CD4-positive, alpha-beta T cell treated with Interleukin-4 for 4 hours (primary cell): ENCODE measurements at places on chromosomes 4 and X.
A peak's percentile ranks its signal among the peaks of the same experiment; 100 is the strongest.

DNA sequence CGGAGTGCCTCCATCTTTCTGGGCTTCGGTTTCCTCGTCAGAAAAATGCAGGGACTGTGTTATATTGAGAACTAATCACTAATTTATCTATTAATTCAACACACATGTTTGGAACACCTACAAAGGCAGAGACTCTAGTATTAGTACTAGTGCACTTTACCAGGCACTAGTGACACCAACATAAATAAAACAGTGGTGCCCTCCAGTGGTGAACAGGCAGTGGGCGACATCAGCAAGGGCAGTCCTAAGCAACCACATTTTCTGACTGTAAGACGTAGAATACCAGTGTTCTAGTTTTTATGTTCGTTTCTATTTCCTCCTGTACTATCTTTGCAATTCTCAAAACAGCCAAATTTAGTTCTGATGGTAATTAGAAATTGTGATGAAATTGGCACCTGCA lies 69.1 kb upstream of the UCP1 start:
- DNase-seq = peak; percentile 23

- no peak for DNase-seq
Observed at GRCh38 chr4:102439812-102440211, 61.3 kb upstream of the NFKB1 start.

GRCh38 chrX:46681849-46682248 lies 77.1 kb downstream of the SLC9A7 start:
- DNase-seq = no peak

- no peak for DNase-seq
Observed at GRCh38 chr4:73744203-73744602, 3.8 kb downstream of the CXCL8 start.

GRCh38 chrX:71111141-71111843 lies at the start of gene IL2RG:
Gene IL2RG, minus strand, starts transcription at chrX:71111577. Its CDS starts 38 bp downstream, at chrX:71111539.
- DNase-seq = peak; percentile 92

DNA sequence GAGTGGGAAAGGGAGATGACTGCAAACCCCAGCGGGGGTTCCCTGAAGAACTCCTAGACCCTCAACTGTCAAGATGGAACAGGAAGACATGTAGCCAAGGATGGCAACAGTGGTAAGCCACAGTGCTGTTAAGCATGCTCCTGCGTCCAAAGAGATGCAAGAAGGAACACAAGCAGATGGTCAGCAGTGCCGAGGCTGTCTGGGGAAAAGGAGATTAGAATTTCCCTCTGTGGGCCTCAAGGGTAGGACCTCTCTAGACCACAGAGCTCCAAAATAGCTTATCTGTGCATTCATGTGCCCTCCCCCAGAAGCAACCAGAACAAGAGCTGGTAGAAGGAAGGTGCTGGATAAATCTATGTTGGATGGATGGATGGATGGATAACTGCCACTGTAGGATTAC lies 82.0 kb upstream of the CPEB2 start:
- no peak for DNase-seq

GRCh38 chr4:99843413-99843812 lies 26.8 kb downstream of the DAPP1 start:
- DNase-seq = no peak

GRCh38 chr4:185837415-185838103 lies 25.6 kb upstream of the SORBS2 start:
- no peak for DNase-seq

GRCh38 chrX:106670631-106671030 lies 55.9 kb upstream of the RNF128 start:
- DNase-seq = no peak

- DNase-seq = no peak
Observed at GRCh38 chr4:31408121-31408520, 688.0 kb downstream of the PCDH7 start.

DNA sequence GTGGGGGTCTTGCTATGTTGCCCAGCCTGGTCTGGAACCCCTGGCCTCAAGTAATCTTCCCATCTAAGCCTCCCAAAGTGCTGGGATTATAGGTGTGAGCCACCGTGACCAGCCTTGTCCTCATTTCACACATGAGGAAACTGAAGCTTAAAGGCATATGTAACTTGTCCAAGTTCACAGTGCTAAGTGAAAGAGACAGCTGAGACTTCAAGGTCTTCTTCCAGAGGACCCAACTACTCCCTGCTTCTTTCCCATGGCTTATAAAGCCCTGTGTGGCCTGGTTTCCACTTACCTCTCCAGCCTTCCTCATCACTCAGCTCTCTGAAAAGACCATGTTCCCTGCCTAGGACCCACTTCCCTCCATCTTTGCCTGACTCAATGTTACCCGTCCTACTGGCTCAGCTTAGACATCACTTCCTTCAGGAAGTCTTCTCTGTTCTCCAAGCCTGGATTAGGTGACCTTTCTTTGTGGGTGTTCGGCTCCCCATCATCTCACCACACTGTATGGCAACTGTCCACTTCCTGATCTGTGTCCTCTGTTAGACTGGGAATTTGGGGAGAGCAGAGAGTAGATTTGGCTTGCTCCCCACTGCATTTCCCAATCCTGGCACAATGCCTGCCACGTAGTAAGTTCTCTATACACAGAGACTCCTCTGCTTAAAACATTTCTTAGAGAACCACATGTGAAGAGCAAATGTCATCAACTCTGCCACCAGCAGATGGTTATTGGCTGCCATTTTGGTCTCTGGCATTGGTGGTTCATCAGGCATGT lies 30.4 kb upstream of the LAMP2 start:
- no peak for DNase-seq

- no peak for DNase-seq
Observed at GRCh38 chr4:138540056-138540800, 298.1 kb upstream of the SLC7A11 start.

- no peak for DNase-seq
Observed at GRCh38 chr4:25343671-25344070, 31.1 kb downstream of the ZCCHC4 start.

DNA sequence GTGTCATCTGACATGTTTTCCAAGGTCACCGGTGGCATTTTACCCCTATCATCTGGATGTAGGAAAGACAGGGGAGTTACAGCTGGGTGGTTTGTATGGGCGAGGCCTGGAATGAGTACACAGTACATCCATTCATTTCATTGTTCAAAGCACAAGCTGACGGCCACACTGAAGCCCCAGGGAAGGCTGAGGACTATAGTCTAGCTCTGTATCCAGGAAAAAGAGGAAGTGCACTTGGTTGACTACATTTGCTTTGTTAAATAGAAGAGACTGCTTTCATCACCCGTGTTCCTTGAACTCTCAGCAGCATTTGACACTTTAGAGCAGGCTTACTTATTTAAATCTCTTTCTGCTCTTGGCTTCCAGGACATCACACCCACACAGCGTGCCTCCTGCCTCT lies 1041.0 kb upstream of the TENM3 start:
- no peak for DNase-seq

- DNase-seq = peak; percentile 87
Observed at GRCh38 chrX:153724252-153725038, at the start of the genes ABCD1 and BCAP31. Gene ABCD1, plus strand, starts transcription at chrX:153724856. Its CDS starts 411 bp downstream, at chrX:153725267. Gene BCAP31, minus strand, starts transcription at chrX:153724387. Its CDS starts 1,143 bp downstream, at chrX:153723244.

DNA sequence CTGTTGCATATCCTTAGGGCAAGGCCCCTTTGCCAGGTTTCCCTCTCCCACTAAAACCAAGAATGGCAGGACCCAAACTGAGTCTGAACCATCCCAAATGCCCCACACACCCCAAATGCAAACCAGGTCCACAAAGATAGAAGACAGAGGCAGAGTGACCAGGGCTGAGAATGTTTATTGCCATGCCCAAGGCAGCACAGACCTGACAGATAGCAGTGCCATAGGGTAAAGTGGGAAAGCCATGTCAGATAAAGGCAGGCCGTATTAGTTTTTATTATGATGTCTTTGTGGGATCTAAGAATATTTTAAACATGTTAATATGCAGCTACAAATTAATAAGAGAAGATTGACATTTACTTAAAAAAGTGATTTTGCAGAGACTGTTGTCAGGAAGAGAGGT lies 29.6 kb upstream of the MND1 start:
- DNase-seq = no peak

GRCh38 chr4:184306949-184307348 lies 89.3 kb upstream of the ENPP6 start:
- DNase-seq = no peak

DNA sequence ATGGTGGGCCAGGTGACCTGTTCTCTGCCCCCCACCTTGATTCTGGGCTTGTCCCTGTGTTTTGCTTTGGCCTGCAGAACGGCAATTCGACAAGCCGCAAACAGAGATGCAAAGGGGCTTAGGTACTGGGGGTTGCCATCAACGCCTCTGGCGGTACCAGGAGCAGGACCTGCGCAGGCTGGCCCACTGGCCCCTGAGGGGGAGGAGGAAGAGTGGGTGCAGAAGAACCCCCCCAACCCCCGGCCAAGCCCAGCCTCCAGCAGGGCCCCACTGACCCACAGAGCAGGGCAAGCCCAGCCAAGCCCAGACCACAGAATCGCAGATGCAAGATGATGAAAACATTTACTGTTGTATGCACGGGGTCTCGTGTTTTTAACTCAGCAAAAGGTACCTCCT lies 89.4 kb downstream of the PPP2R2C start:
- DNase-seq = no peak

GRCh38 chr4:83189631-83190136 lies 75.2 kb upstream of the PLAC8 start:
- DNase-seq = no peak

GRCh38 chr4:143339497-143339896 lies 2.8 kb downstream of the GAB1 start:
- DNase-seq = no peak

GRCh38 chr4:121674696-121675095 lies 22.1 kb downstream of the ANXA5 start:
- no peak for DNase-seq

DNA sequence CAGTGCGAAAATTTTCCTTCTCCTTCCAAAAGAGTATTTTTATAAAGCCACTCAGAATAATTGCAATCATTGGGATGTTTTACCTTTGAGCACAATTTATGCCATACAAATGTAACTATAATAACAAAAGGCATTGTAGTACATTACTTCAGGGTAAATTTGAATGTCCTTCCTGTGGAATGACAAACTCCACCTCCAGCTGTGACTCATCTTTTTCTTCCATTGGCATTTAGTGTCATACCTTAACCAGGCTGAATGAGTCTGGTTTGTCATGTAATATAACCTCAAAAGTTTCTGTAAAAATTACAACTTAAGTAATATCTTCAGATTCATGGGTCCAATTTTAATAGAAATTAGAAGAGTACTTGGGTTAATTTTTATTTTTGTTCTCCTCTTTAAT lies 93.3 kb downstream of the TMEM47 start:
- no peak for DNase-seq

GRCh38 chr4:152115794-152116193 lies 355.0 kb upstream of the GATB start:
- peak; percentile 57 for DNase-seq

DNA sequence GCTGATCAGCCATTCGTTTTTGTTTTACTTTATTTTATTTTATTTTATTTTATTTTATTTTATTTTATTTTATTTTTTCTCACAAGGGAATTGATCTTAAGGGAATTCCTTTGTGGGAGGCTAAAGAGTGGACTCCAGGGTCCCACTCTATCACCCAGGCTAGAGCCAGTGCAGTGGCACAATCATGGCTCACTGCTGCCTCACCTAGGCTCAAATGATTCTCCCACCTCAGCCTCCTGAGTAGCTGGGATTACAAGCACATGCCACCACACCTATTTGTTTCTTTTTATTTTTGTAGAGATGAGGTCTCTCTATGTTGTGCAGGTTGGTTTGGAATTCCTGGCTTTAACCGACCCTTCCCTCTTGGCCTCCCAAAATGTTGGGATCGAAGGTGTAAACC lies 17.5 kb upstream of the PABPC4L start:
- DNase-seq = no peak

DNA sequence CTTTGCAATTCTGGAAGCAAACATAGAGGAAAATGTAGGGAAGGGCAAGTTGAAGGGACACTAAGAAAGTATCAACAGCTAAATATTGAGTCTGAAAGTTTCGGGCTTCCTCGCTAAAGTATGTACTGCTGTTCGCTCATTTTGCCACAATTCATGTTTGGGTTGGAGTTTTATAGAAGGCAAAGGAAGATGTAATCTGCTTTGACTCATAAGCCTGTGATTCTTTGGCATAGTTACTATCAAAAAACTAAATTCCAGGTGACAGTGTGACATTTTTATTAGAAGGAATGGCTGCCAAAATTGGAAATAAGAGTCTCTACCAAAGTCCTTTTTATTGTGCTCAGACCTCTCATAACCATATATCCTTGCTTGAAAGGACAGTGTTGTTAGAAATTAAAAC lies 336.7 kb upstream of the ADGRL3 start:
- no peak for DNase-seq

GRCh38 chr4:55087913-55088260 lies 37.5 kb downstream of the KDR start:
- DNase-seq = no peak

- DNase-seq = no peak
Observed at GRCh38 chrX:103883533-103883932, 51.5 kb upstream of the RAB9B start.

DNA sequence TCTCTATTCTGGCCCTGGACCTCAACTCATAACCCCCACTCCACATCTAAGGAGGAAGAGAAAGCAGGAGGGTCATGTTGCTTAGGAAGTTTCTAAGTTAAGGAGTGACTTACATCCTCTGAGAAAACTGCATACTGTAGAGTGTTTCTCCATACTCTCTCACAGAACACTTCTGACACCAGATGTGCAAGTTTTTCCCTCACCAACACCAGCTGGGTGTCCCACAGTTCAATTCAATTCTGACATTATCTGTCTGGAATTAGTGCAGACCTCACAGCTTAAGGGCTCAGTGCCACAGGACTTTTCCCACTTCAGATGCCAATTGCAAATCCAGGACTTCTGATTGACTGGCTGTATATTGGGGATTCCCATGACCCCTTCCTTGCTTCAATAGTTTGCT lies 89.0 kb upstream of the SFRP2 start:
- no peak for DNase-seq

- DNase-seq = no peak
Observed at GRCh38 chrX:28127662-28128061, 146.4 kb upstream of the DCAF8L1 start.

DNA sequence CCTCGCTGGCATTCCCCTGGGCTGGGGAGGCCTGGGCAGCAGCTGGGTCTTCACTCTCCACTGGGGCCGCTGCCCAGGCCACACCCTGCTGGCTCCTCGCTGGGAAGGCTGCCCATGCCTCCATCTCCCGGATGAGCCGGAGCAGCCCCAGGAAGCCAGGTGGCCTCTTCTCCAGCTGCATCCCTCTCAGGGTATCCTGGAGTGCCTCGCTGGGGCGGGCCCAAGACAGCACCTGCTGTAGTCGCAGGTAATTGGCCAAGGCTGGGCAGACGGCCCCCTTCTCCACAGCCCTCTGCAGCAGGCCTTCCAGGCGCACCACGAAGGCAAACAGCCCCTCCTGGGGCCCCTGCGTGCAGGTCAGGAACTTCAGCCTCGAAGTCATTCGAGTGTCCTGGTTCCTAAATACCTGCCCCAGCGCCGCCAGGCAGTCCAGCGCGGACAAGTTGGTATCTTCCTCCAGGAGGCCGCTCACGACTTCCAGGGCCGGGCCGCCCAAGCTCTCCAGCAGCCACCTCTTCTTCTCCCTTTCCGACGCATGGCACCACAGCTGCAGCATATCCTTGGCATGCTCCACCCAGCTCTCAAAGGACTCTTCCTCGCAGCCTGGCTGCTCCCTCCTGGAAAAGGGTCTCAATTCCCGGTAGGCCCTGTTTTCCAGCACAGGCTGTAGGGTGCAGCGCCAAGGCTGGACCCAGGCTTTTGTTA lies 3.7 kb downstream of the PNMA6E start:
- no peak for DNase-seq

- DNase-seq = no peak
Observed at GRCh38 chrX:41377624-41378023, 43.7 kb downstream of the DDX3X start.
